ENCODE measurements at places on chromosomes 1 and 21.
A peak's percentile ranks its signal among the peaks of the same experiment; 100 is the strongest.

DNA sequence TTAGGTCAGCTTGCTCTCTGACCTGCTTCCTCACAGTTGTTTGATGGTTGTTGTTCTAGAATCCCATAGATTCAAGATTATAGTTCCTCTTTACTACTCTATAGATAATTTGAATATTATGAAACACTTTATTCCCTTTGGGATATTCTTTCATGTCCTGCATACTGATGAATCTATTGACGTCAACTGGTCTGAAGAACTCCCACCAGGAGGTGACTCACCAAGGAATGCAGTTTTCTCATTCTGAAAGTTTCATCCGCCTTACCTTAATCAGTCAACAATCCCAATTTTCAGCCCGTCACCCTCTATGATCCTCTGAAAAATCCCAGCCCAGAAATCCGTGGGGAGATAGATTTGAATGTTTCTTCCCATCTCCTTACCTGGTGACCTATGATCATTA lies 834.1 kb upstream of the PRMT6 start:
- peak; percentile 37 for DNase-seq

DNA sequence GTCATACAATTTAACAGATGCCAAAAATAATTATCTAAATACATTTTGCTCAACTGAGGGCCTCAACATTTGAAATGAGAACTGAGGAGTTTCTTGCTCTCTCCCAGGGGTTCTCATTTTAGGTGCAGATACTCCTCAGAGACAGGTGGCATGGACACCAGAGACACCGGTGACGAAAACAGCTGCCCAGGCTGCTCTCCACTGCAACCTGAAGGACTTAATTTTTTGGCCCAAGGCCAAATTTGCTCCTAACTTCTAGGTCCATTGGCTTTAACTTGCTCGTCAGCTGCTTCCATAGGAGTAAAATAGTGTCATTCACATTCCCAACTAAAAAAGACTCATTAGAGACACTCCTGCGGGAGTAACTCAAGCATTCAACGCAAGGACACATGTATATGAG lies 87.0 kb downstream of the NRIP1 start:
- no peak for DNase-seq

- DNase-seq: no peak
Observed at GRCh38 chr1:42551180-42551579, 88.1 kb downstream of the CCDC30 start.

DNA sequence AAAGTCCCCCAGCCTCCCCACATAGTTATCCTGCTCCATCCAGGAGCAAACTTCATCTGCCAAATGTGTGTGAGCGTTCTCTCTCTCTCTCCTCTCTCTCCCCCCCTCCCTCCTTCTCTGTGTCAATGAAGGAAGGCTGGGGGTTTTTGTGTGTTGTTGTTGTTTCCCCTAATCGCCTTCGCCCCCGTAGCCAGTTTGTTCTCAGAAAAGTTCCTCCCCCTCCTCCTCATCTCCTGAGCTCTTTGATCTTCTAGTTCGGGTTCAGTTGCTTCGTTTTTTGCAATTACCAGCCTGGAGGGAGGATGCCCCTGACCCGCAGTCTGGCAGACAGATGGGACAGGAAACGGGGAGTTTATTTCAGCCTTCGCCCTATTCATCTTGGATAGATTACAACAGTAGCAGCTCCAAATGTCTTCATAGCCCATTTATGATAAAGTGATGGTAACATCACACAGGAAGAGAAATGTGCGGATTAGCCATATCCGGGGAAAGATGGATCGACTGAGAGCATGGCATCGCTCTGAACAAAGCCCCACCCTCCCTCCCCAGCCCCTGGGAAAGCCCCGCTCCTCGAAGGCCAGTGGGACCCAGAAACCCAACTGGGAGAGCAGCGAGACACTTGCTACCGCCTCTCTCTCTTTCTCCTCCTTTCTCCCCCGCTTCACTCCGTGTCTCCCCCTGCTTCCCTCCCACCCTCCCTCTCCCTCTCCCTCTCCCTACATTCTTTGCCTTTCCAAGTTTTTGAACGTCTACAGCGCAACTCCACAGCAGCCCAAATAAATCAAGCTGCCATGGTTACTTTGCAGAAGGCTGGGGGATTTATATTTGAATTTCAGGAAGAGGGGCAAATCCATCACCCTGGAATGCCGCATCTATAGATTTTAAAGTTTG lies 139.7 kb upstream of the ARHGEF16 start:
- peak; percentile 17 for DNase-seq

- DNase-seq: no peak
Observed at GRCh38 chr1:160781914-160782689, 13.9 kb upstream of the LY9 start.

DNA sequence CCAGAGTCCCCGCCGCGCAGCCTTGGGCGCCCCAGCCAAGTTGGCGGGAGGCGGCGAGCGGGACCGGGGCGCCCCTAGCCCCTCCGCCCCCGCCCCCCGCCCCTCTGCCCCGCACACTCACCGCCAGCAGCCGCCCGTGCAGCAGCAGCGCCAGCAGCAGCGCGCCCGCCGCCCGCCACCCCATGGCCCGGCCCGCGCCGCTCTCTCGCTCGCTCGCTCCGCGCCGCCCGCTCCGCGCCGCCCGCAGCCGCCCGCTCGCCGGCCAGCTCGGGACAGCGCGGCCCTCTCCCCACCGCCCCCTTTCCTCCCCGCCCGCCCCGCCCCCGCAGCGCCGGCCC lies at the start of gene HSPG2:
TSS of gene HSPG2 (minus strand) at position 277 of the 338 bp plus-strand sequence. CDS start at position 184, 93 bp downstream.
- DNase-seq: no peak

GRCh38 chr21:21067375-21067774 lies 69.2 kb downstream of the NCAM2 start:
- DNase-seq: no peak

DNA sequence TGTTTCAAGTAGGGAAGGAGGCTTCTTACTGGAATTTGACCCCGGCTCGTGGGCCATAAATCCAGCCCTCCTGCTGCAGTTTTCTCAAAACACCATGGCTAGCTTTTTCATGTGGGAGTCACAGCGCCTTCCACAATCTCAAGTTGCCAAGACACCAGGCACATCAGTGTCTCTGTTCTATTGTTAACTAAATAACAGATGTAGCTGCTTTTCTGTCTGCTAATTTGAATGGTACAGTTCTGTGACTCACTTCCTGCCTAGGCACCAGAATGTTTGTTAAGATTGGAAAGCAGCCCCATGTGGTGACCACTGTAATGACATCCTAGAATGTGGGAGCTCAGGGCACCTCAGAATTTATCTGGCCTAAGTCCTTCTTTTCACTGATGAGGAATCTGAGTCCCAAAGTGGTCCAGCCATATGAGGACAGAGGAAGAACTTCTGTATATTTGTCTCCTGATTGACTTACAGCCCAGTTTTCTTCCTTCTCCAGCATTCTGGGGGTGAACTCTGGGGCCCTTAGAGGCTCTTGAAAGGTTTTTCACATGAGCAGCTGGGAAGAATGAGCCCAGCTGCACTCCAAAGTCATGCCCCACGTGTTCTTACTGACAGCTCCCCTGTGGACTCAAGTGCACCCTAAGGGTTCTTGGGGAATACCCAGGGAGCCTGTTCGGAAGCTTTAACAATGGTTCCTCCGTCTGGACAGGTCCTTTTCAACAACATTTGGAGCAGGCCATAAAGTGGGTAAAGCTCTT lies 27.5 kb downstream of the TRIM45 start:
- DNase-seq: peak; percentile 78

- DNase-seq: no peak
Observed at GRCh38 chr1:115643666-115644065, 1.9 kb downstream of the VANGL1 start.

DNA sequence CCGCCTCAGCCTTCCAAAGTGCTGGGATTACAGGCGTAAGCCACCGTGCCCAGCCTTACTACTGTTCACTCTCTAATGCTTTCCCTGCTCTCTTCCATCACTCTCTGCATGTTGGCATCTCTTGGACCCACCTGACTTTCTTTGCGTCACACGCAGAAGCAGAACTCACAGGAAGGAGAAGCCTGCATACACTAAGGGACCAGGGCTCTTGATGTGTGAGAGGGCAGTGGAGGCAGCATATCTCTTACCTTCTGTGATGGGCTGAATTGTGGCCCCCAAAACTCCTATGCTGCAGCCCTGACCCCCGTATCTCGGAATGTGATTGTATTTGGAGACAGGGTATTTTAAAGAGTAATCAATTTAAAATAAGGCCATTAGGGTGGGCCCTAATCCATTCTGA lies 26.7 kb upstream of the SLAMF9 start:
- DNase-seq: no peak

DNA sequence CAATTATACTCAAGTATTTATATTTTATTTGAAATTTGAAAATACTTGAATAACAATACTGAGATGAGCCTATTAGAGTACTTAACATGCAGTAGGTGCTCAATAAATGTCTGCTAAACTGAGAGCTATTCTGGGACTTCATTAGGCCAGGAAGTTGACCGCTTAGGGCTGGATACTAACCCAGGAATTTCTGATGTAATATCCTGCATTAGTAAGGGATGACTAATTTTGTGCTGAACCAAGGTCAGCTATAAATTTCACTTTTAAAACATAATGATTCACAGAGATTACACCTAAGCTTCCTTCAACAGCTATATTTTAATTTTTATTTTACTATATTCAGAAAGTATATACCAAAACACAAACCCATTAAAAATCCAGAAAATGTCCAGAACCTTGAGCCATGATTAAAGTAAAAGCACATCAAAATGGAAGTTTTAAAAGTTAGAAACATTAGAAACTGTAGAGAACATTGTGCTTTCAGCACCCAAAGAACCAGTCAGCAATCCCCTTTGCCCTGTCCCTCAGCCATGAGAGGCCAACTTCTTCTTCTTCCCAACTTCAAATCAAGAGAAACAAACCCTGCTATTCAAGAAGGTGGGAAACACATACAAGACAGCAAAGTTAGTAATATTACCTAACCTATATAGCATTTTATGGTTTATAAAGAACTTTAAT lies 35.4 kb downstream of the WNT2B start:
- peak; percentile 92 for DNase-seq

DNA sequence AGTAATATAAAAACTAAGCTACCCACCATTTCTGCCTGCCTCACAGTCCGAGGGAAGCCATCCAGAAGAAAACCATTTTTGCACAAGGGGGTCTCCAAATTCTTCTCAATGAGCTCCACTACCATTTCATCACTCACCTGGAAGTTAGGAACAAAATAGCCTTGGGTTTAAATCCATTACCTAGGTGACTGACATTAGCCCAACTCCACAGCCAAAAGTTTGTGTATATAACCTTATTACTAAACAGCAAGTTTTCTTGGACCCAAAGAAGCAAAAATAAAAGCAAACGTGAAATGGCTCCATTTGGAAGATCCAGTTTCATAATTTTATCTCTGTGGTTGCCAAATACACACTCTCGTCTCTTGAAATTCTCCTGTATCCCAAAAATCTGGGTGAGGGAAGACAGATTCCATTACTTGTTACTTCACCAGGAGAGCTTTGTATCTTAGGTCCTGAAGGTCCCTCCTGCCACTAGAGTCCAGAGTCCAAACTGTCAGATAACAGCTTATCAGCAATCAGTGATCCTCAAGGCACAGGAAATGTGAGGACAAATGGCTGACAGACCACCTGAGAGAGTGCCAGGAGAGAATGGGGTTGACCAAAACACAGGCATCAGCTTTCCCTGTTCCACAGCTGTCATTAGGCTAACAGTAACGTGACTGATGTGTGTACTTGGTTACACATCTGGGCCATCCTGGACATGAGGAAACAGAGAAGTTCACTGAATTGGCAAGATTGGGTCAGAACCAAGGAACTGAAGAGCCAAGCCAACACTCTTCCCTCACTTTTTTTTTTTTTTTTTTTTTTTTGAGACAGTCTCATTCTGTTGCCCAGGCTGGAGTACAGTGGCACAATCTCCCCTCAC lies 14.9 kb downstream of the AK2 start:
- no peak for DNase-seq

- no peak for DNase-seq
Observed at GRCh38 chr21:33241846-33242245, 12.1 kb downstream of the IFNAR2 start.

- DNase-seq: no peak
Observed at GRCh38 chr1:93704052-93704451, 22.4 kb upstream of the BCAR3 start.

DNA sequence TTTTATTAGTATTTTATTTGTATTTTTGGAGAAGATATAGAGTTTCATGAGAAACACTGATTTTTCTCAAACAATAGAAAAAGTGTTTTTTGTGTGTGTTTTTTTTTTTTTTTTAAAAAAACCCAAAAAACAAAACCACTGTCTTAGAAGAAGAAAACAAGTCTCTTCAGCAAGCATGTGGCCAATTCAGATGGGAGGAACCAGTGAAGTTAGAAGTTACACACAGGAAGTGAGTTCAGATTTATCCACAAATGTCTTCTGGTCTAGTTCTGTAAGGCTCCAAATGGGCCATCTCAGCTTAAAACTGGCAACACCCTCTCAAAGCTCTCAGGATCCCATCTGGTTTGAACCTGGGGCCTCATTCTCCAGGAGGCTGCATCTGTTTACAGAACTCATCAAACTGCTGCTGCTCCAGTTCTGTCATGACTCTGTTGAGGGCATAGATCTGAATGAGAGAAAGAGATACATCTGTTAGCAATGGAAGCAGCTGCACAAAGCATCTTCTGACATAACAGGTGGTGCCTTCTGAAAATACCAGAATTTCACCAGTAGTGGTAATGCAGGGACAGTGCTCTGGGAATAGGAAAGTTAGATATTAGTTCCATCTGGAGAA lies 9.8 kb upstream of the ERMAP start:
- DNase-seq: no peak

DNA sequence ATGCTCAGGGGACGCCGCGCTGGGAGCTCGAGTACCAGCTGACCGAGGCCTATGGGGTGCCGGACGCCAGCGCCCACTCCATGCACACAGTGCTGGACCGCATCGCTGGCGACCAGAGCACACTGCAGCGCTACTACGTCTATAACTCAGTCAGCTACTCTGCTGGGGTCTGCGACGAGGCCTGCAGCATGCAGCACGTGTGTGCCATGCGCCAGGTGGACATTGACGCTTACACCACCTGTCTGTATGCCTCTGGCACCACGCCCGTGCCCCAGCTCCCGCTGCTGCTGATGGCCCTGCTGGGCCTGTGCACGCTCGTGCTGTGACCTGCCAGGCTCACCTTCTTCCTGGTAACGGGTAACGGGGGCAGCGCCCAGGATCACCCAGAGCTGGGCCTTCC lies 1.3 kb upstream of the XKR8 start:
- DNase-seq: no peak

DNA sequence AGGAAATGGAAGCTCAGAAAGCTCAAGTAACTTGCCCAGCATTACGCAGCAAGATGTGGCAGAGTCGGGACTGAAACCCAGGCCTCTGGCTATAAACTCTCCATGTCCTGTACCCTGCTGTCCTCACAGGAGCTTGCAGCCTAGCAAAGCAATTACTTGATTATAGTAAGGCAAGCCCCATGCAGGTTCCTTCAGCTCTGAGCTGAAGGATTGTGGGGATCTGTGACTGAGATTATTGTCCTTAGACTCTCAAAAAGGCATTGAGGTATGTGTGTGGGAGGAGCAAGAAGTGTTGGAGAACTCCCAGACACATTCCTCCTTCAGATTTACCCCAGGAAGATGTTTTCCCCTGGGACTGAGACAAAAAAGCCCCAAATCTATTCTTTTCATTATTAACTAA lies 124.0 kb upstream of the SPATA6 start:
- no peak for DNase-seq

- no peak for DNase-seq
Observed at GRCh38 chr1:116981521-116982037, 20.0 kb upstream of the CD101 start.

All from mesenchymal stem cell (in vitro differentiated cells and primary cell).